Smooth muscle cell of the pulmonary artery (primary cell): ENCODE measurements at places on chromosomes 2 and 18. TPM values are rescaled to one million over a fixed set of nuclear protein-coding genes. Genes with fewer than 3 reads are reported as not detected.

Gene LCLAT1
- 21.7 and 25.1 TPM in 2 replicates for total RNA-seq

Gene RAB6C
- not detected in 2 replicates for total RNA-seq

Gene EFHD1
- total RNA-seq: 2.7 and 3.9 TPM in 2 replicates

Gene GMCL1
- 11.7 and 15.3 TPM in 2 replicates for total RNA-seq

Gene MRO
- 0.07 and 0.20 TPM in 2 replicates for total RNA-seq

Gene TBR1
- total RNA-seq: 0.03 TPM in 1 of 2 replicates, not detected in the other

Gene MPHOSPH10
- total RNA-seq: 13.6 and 15.2 TPM in 2 replicates

Gene FBXO15
- total RNA-seq: 0.65 and 0.73 TPM in 2 replicates

Gene DYNAP
- not detected in 2 replicates for total RNA-seq

Gene CNTNAP5
- not detected in 2 replicates for total RNA-seq

Gene LONRF2
- total RNA-seq: 0.52 and 3.6 TPM in 2 replicates
